Right renal pelvis (tissue), 4 donors: ENCODE measurements at places on chromosomes 4 and X.

DNA sequence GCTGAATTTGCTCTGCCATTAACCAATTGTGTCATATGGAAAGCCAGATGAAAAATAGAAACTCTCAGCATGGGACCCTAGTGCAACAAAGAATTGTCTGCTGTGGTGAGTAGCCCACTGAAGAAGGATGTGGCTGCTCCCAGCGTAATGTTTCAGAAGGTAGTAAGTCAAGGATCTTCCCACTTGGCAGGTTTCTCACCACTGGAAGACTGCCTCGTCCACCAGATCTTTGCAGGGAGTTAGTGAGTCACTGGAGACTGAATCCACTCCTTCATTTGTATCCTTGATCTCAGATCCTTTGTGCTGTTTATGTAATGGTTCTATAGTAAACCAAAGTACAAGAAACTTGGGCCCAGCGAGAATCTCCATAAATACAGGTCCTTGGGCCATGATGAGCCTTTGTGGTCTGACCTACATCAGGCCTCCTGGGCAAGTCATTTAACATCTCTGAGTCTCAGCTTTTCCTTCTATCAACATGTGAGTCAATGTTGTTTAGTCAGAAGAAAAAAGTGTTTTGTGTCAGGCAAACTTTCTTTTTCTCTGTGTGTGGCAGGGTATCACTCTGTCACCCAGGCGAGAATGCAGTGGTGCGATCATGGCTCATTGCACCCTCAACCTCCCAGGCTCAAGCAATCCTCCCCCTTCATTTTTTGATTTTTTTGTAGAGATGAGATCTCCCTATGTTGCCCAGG lies 78.0 kb upstream of the CCDC160 start:
- DNase-seq: no peak

- no peak for DNase-seq
Observed at GRCh38 chrX:148281920-148282319, 218.5 kb upstream of the AFF2 start.

GRCh38 chrX:100695991-100696390 lies 35.9 kb downstream of the SYTL4 start:
- no peak for DNase-seq

GRCh38 chr4:118760092-118760491 lies 74.9 kb downstream of the METTL14 start:
- no peak for DNase-seq

GRCh38 chrX:44299177-44299576 lies 44.3 kb downstream of the EFHC2 start:
- no peak for DNase-seq

- DNase-seq: no peak
Observed at GRCh38 chr4:126604268-126604867, 1028.4 kb upstream of the INTU start.

DNA sequence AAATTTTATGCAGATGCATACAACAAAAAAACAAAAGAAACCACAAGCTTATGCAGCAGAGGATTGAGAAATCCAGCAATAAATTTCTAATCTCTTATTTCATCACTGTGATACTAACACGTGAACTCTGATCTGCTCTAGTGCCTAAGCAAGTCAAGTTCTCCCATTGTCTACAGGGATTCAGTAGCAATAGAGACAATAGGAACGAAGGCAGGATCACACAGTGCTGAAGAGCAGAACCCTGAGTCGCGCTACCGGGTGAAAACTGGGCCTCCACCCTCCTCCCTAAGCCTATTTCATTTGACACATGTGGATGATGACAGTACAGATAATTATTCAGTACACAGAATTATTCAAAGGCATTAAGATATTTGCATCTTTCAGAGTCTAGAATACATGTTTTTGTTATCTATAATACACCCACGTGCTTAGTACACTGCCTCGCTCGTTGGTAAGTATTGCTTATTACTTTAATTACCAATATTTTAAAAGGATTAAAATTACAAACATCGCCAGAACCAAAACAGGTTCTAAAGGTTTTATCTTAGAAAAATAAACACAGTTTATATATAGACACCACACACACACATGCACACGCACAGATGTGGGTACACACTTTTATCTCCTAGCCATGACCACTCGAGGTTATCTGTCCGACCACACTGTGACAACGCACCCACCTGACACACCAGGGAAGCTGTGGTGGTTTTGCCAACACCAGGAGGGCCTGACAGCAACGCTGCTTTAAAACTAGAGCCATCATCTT lies 60.1 kb downstream of the RFC1 start:
- DNase-seq: no peak

GRCh38 chr4:10438924-10439323 lies 18.3 kb downstream of the ZNF518B start:
- DNase-seq: no peak

- DNase-seq: no peak
Observed at GRCh38 chr4:70356185-70356584, 4.4 kb upstream of the SMR3A start.

DNA sequence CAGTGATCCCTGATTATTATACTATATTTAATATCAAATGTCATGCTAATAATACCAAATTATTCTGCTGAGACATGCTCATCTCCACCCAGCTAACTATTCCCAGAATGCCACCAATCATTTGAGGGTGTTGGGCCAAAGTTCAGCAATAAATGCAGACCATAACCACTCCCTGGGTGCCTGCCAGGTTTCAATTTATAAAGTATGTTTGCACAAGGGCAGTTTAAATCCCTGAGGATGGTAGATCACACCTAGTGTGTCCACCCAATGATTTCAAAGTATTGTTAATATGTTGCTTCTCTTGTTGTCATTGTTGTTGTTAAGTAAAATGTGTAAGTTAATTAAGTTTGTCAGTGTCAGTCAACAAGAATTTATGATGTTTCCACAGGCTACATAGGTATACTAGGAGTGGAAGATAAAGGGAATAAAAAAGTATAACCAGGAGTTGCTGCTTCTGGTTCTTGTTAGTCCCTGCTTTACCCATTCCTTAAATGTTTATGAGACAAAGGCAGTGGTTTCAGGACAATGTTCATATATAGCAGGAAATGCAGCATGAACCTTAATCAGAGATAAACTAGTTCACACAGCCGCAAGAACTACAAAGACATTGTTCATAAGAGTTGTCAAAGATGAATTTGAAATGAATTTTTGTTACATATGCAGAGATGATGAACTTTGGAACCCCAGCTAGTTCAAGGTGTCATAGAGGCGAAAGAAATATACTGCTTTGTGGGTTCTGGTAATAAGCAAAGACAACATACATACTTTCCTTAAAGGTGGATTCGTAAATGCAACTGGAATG lies 25.5 kb downstream of the HPGD start:
- no peak for DNase-seq

- DNase-seq: no peak
Observed at GRCh38 chr4:90799895-90800294, 672.7 kb downstream of the CCSER1 start.

DNA sequence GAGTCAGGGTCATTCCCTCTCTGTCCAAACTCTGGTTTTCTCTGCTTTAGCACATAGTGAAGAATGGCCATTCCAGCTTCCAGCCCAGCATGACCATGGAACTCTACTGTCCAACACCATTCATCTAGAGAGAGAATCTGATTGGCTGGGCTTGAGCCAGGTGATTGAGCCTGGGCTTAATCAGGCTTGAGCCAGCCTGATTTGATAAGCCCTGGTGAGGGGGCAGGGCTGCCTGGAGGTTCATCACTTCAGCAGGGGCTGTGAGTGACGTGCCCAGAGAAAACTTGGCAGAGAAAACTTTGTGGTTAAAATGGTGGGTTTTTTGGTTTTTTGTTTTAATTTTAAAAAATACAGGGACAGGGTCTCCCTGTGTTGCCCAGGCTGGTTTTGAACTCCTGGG lies 62.5 kb downstream of the KIAA0232 start:
- no peak for DNase-seq

DNA sequence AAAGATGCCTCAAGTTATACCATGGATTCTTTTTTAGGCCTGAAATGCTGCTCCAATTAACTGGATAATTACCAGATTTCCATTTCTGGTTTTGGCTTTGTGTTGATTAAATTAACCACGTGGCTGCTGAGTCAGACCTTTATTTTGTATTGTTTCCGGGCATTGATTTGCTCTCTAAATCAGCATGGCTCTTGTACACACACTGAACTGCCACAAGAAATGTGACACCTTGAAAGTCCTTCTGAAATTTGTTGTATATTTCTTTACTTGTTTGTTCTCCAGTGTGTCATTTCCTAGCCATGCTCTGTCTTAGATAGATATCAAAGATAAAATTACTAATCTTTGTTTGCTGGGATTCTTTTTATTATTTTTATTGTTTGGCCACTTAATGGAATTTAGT lies 11.7 kb downstream of the MTTP start:
- DNase-seq: no peak

DNA sequence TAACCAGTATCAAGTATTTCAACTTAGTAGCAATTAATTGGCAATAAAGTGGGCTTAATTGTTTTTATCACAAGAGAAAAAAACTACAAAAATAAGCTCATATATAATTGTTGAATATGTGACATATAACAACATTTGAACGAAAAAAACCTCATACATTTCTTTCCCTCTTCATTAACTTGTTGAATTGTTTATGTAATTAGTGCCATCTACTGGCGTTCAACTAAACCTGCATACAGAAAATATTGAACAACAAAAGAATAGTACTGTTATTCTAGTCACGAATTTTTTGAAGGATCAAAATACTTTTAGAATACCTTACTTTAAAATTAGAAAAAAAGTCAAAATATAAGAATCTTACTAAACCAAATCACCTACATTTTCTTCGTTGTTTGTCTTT lies 586.5 kb upstream of the FTHL17 start:
- no peak for DNase-seq

- no peak for DNase-seq
Observed at GRCh38 chr4:39263895-39264294, 81.6 kb downstream of the WDR19 start.

DNA sequence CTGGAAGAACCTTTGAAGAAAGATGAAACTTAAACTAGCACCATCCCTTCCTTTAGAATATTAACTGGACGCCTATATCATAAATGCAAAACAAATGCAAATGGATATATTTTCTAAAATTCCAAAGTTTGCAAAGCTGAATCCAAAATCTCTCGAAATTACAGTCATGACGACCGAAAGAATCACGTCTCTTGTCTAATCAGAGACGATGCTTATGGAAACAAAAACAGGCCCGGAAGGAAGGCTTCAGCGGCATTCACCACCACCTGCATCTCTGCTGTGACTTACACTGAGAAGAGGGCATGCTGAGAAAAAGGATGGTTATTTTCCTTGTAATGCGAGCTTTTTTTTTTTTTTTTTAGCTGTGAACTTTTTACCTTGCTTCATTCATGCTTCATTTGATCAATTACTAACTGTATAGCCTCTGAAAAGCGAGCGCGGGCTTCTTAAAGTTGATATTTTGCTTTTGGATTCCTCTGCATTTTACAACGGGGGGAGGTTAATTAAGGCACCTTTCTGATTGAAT lies 209.3 kb downstream of the SOWAHB start:
- no peak for DNase-seq

DNA sequence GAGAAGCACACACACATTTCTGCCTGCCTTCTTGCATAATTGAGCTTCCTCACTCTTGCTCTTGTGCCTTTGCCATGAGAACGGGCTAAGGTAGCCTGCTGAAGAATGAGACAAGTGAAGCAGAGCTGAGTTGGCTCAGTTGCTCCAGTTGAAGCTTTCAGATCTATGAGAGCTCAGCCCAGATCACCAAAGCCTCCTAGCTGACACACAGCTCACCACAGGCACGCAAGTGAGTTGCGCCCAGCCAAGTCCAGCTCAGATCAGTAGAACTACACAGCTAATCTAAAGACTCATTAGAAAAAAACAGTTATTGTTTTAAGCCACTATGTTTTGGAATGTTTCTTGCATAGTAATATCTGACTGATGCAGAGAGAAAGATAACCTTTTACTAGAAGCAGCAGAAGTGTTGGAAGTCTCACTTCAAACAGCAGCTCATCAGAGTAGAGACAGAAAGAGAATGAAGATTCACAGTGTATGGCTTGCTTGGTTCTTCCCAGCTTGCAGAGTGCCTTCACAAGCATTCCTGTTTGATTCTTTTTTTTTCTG lies 362.4 kb downstream of the MID1IP1 start:
- DNase-seq: no peak

- no peak for DNase-seq
Observed at GRCh38 chr4:157514711-157515110, 294.2 kb downstream of the GRIA2 start.

DNA sequence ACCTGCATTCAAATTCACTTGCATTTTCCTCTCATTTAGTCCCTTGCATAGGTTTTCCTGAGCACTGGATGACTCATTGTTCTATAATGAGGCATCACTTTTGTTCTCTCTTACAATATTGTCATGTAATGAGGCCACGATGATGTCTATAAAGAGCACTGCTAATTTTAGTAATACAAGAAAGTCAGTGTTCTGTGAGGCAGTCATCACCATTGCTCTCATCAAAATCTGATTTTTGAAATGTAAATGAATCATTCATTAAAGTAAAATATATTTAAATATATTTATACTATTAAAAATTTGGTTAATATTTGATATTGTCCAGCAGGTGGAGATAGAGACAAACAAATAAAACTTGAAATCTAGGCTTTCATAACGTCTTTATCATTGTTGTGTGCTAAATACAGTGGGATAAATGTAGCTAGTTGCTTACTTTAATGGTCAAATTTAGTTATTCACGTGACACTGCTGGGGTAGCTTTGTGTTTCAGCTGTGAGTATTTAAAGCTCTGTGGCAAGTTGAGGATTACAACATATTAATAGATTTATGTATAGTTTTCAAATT lies 15.4 kb downstream of the HMGB2 start:
- DNase-seq: no peak

DNA sequence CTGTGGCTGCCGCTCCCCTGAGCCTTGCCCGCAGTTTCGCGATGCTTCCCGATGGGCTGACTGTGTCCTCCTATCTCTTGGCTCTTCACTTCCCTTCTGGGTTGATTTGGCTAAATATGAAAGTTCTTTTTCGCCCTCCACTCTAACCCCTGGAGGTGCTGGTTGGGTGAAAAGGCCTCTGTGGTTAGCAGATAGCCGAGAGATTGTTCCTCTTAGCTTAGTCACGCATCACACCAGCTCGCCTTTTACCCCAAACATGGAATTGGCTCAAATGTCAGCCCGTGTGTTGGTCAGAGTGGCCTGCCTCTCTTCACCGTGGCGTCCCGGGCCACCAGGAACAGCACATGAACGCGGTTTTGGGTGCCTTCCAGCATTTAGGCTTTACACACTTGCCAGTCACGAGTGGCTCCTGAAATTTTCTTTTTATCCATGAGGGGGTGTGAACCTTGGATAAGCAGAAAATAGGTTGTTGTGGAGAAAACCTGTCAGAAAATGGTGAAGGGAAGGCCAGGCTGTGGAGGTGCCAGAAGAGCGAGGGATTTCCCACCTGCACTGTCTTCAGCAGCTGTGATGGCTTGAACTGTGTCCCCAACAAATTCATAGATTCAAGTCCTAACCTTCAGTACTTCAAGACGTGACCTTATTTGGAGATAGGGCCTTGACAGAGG lies 8.9 kb downstream of the CLCN4 start:
- no peak for DNase-seq

- DNase-seq: no peak
Observed at GRCh38 chrX:44874420-44875184, 1.6 kb downstream of the KDM6A start.

- DNase-seq: no peak
Observed at GRCh38 chrX:121851033-121851432, 803.6 kb downstream of the GLUD2 start.

- DNase-seq: no peak
Observed at GRCh38 chrX:32289356-32289755, 922.0 kb downstream of the DMD start.
